ENCODE measurements at places on chromosomes 2 and 18.
A peak's percentile ranks its signal among the peaks of the same experiment; 100 is the strongest.

DNA sequence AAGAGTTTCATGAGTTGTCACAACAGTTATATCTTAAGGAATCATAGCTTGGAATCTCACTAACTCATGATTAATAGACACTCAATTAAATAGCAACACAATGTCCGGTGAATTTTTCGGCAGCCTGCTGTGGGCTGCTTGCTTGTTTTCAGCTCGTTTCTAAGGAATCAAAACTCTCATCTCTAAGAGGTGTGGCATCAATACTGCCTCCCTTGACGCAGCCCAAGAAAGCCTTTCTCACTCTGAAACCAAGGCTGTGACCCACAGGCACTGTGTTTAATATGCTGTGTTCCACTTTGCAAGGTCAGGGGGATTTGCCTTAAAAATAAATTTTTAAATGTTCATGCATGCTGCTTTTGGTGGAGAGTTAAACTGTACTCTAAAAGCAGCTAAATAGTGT, 5.4 kb downstream of the DCC start:
- DNase-seq, result no peak

DNA sequence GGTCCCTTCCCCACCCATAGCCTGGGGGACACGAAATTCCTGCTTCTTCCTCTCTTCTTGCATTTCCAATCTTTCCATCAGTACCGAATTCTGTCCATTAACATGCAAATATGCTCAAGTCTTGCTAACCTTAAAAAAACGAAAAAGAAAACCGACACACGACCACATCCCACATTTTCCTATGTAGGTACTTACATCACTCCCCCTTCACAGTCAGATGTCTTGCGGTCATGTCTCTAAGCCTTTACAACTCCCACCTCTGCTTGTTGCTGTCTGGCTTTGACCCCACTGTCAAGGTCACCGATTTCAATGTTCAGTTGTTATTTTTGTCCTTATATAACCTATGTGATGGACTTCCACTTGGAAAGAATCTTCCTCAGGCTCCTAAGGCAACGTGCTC, 219.4 kb downstream of the NAPG start:
- DNase-seq, result no peak

- DNase-seq, result no peak
These were observed 1230.7 kb upstream of the ZEB2 start for GRCh38 chr2:145750612-145751011.

DNA sequence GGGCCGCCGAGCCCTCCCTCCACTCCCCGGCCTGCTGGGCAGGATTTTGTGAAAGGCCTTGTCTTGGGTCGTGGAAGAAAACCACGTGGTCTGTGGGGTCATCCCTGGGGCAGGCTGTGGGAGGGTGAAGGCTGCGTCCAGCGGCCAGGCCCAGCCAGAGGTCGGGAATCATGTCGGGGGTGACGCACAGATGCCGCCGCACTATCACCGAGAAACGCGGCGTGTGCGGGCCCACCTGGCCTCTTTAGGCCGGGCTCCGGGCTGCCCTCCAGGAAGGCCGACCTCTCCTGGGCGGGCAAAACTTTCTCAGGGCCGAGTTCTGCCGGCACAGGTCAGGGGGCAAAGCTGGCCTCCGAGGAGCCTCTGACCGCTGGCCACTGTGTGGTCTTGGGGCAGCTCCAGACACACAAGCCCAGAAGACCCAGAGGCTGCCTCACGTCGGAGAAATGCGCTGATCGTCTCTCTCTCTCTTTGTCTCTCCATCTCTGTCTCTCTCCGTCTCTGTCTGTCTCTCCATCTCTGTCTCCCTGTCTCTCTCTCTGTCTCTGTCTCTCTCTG, 28.4 kb downstream of the NFATC1 start:
- DNase-seq, result no peak

DNA sequence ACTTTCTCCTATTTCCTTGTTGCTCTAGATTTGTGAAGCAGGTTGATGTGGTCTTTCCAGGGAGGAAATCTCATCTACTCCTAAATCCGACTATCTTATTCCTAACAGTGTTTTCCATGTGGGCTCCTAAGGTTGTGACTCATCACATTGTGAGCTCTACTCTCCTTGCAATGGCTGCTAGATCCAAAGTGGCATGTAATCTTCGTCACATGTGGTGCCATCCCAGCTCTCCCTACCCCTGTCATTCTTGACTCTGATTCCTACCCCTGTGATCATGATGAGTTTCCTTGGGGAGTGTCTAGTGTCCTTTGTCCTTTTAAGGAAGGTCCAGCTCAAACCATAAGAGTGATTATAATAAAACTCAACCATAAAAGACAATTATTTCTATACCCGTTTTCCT, 47.3 kb upstream of the GULP1 start:
- DNase-seq, result no peak

DNA sequence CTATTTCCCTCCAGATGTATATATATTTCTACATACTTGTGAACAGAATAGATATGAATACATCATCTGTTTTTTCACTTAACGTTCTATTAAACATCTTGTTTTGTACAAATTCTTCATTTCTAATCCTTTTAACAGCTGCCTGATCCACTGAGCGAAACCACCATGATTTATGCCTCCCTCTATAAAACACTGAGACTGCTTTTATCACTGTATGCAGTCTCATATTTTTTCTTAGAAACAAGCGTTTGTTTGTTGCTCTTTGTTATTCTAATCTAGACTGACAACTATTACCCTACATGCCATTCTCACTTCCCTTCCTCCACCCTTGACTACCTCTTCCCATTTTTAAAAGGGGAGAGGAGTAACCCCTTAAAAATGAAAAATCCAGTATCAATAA, 88.2 kb downstream of the DTNB start:
- DNase-seq, result no peak

- DNase-seq, result no peak
These were observed 1919.1 kb upstream of the PIK3C3 start for GRCh38 chr18:40035966-40036365.

DNA sequence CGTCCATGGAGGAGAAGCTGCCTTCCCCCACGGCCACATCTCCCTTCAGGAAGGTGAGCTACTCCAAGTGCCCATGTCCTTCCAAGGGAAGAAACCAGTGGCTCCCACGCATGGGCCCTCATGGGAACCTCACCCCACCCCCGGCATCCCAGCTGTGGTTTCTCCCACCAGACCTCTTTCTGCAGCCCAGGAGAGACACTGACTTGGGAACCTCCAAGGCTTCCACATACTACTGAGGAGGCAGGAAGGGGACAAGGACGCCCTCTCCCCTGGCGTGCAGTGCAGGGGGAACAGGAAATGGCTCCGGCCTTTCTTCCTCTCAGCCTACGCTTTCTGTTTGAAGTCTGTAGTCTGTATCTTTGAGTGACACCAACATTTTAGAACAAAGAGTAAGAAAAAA, 104.5 kb upstream of the EPC2 start:
- DNase-seq, result peak; percentile 25

- no peak for DNase-seq
These were observed 371.6 kb downstream of the RPRM start for GRCh38 chr2:153106802-153107477.

GRCh38 chr18:55206927-55207326, 247.7 kb upstream of the CCDC68 start:
- DNase-seq, result no peak

DNA sequence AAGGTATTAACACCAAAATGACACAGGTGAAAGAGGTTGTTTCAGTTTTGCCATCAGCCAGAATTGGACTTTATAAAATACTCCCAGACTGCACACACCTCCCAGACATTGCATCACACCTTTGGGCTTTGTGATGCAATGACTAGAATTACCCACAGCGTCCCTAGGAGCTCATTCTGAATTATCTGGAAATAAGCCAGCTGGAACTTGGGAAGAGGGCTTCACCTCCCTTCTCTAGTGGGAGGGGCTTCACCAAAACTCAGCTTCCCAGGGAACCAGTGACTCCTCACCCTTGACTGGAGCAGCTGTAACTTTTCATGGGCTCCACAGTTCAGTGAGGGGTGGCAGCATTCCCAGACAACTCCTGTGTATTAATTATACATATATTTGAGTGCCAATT, 83.1 kb upstream of the BZW1 start:
- DNase-seq, result no peak

DNA sequence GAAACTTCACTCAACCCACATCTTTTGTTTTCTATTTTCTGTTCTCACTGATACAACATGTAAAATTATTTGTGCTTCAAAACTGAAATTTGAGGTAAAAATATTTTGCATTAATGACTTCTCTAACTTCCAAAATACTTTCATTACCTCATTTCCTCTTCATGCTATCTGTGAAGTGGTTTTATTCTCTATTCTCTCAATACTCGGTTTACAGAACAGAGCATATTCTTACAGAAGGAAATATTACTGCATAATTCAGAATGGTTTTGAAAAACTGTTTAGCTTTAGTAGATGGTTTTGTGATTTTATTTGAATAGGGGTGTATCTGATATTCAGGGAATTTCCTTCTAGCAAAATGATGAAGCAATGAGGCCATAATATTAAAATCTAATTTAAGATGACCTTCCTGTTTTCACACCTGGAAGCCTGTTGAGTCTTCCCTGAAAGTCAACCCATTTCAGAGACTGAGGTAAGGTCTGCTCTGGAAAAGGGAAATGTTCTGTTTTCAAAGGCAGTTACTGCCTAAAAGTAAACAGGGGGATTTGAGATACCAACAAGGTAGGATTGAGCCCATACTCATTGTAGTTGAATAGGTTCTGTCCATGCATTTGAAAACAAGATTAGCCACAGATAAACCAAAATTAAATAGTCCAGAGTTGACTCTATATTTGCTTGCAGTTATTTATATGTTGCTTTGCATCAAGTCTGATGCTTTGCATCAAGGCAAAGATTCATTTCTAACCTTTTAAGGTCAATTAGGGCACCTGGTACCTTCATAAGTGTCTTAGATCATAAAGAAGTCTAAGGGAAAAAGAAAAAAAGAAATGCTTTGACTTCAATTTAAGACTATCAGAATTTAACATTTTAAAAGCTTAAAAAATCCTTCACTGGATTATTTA, 50.8 kb upstream of the PEX13 start:
- DNase-seq, result no peak

- DNase-seq, result no peak
These were observed 91.0 kb downstream of the MCFD2 start for GRCh38 chr2:46824611-46825010.

- DNase-seq, result no peak
These were observed 7.6 kb upstream of the C18orf32 start for GRCh38 chr18:49494660-49495059.

DNA sequence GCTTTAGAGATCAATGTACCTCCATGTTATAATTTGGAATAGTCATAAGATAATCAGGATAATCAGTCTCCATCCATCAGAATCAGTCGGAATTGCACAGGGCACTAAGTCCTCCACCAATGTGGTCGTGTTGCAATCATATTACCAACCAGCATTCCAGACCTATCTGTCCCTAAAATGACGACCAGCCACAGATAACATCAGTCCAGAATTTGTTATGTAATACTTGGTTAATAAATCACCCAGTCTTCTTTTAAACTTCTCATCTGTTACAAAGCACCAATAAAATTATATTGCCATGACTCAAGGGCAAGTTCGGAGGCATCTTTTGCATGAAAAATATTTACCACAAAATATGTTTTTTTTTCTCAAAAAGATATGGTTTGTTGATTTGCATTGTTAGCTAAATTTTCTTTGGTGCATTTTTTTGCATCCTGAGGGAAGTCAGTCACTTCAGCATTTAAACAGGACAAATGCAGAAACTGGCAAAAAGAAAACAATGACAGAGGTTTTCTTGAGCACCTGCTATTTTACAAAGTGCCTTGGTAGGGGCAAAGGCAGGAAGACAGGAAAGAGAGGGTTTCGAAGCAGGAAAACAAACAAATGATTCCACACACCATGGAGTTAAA, 29.3 kb downstream of the PIEZO2 start:
- DNase-seq, result no peak

DNA sequence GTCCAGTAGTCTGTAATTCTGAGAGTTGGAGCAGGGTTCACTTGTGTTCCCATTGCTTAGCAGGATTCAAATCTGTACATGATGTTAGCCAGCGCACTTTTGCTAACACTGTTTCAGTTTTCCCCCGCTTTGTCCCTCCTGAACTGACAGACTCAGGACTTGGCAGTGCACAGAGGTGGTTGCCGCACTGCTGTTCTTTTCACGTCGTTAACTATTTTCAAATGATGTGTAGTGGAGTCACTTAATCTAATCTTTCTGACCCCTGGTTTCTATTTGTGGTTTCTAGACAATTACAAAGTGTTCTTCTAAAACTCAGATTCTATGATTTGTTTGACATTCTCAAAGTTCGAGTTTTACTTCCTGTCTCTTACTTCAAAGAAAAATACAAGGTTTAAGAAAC, 234.5 kb downstream of the RBM43 start:
- DNase-seq, result no peak

DNA sequence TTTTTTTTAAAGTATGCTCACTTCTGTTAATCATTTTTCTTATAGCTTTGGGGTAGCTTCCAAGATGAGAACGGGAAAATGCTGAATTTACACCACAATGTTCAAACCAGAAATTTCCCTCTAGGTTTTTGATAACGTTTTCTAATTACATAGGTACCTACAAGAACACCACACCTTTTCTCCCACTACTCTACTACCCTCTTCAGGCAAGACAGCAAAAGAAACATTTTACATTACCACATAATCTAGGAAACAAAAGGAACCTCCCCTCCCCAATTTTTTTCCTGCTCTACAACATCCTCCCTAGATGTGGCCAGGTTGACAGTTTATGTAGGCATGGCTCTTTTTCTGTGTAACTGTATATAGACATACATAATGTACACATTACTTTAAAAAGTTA, 32.4 kb downstream of the NDUFAF7 start:
- DNase-seq, result no peak

DNA sequence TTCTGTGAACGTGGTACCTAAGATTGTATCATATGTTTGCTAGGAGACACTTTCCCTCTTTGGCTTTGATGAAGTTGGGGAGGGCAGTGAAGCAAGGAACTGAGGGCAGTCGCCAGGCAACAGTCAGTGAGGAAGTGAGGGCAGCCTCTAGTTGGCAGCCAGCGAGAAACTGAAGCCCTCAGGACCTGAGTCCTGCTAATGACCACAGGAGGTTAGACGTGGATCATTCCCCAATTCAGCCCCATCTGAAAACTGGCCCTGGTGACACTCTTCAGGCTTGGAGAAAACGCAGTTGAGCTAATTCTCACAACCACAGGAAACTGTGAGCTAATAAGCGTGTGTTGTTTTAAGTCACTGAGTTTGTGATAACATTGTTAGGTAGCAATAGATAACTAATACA, 84.5 kb upstream of the REG3G start:
- DNase-seq, result no peak

DNA sequence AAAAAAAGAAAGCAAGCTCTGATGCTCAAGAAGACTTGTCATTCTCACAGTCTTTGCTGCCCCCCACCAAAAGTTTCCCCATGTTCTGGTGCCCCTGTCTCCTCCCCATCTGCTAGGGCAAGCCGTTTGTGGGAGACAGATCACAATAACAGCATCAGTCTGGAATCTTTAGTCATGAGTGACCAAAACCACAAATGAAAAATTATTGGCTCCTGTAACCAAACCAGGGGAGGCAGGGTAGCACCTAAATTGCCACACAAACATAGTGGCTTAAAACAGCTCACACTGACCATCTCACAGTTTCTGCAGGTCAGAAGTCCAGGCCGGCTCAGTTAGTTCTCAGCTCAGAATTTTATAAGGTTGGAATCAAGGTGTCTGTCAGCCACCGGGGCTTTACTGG, 9.1 kb upstream of the B3GNT7 start:
- DNase-seq, result no peak

Data from CD4-positive, alpha-beta T cell treated with Interleukin-6 at 100 ng/mL for 8 hours (primary cell).